Epithelial cell of alveolus of lung (primary cell): ENCODE measurements at places on chromosomes 4 and X. TPM values are rescaled to one million over a fixed set of nuclear protein-coding genes. Genes with fewer than 3 reads are reported as not detected.

DCAF12L2 gene
- 0.13 TPM in 1 of 2 replicates, not detected in the other for total RNA-seq

ARHGEF38 gene
- total RNA-seq, result not detected in 2 replicates

IL15 gene
- 6.2 and 6.6 TPM in 2 replicates for total RNA-seq

FGFBP2 gene
- not detected in 2 replicates for total RNA-seq

HPSE gene
- 0.52 and 0.64 TPM in 2 replicates for total RNA-seq

IL13RA2 gene
- total RNA-seq, result 1.3 and 4.6 TPM in 2 replicates

GLRB gene
- 1.1 and 5.8 TPM in 2 replicates for total RNA-seq

PDE5A gene
- total RNA-seq, result 133 and 158 TPM in 2 replicates
